HAP-1 (cell line): ENCODE measurements at places on chromosomes 13 and 19.
A peak's percentile ranks its signal among the peaks of the same experiment; 100 is the strongest.

DNA sequence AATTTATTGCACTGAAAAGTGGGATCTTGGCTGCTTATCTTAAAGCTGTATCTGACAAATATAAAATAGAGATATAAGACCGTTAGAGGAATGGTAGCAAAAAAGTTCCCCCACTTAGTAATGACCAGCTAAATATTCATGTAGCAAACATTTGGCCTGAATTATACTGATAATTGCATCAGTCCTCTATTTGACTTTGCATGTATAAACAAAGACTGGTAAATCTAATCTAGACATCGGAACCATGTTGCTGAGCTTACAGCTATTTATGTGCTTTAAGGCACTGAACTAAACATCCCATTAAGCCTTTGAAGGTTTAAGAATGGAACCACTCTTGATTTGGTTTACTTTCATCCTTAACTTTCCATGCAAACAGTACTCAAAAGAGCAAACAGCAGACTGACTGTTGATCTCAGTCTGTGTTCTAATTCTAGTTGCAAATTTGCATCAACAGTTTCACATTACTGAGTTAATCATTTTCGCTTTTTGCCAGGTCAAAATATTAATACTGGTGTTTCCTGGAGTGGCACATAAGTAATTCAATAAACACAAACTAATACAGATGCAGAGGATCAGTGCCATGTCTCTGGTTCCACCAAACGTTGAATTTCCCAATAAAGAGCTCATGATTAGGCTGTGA, 203.5 kb upstream of the HTR2A start:
- no peak for DNase-seq

- no peak for DNase-seq
These were observed 116.7 kb downstream of the KLF12 start for GRCh38 chr13:74017301-74018061.

- peak; percentile 41 for DNase-seq
These were observed 83.0 kb downstream of the FLT1 start for GRCh38 chr13:28411831-28412353.

DNA sequence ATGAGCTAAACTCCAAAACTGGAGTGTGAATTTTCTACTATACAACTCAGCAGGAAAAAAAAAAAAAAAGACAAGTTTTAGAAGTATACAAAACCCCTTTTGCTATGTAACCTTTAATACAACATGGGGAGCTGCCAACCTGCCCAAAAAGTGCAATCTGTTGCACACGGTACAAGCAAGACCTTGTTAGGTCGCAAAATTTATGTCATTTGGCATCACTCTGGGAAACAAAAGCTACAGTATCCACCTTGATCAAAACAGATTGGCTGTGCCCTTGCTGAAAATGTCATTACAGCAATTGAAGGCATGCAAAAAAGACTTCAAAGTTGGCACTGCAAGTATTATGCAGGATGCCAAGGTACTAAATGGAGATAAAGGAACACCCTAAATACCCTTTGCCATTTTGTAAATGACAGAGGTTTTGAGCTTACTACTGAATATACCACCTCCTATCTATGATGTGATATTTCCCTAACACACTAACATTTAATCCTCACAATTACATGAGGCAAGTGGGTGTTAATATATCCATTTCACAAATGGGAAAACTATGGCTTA, 150.1 kb downstream of the TBC1D4 start:
- no peak for DNase-seq

DNA sequence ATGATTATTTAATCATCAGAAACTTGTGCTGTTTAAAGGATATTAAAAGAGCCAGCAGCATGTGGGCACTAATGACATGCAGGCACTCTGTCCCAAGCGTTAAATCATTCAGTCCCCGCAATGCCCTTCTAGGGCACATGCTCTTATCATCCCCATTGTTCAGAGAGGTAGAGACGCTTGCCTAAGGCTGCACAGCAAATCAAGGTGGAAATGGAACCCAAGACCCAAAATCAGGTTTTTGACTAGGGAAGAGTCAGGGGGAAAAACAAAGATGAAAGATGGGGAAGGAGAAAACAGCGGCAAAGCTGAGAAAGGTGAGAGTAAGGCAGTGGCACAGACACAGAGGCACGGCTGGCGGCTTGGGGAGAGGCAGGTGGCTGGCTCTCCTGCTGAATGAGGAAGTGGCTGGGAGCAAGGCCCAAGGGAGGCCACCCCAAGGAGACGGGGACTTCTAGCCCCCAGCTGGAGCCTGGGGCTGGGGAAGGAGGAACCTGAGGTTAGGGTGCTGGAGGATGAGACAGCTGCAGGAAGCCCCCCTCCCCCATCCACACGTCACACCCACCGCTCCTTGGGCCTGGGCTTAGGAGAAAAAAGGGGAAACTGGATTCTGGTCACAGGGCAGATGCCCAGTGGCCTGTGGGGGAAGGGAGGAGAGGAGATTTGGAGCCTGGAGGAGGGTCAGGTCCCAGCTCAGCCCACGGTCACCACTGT, 1.0 kb upstream of the TYROBP start:
- no peak for DNase-seq

DNA sequence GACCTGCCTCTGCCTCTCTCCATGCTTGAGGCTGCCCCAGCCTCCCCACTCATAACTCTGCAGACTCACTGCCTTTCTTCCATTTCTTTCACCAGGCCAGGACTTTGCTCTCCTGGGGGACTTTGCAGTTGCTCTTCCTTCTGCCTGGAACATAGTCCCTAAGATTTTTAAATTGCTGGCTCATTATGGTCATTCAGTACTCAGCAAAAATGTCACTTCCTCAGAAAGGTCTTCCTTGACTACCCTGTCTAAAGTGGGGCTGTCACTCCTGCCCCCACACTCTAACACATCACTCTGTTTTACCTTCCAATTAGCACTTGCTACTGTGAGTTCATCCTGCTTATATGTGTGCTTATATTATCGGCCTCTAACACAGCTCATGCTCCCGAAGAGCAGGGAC, 618.2 kb downstream of the UQCRFS1 start:
- no peak for DNase-seq

GRCh38 chr19:29965492-29965891, 23.5 kb downstream of the URI1 start:
- no peak for DNase-seq

- DNase-seq: no peak
These were observed 14.5 kb upstream of the SHC2 start for GRCh38 chr19:475360-475759.

DNA sequence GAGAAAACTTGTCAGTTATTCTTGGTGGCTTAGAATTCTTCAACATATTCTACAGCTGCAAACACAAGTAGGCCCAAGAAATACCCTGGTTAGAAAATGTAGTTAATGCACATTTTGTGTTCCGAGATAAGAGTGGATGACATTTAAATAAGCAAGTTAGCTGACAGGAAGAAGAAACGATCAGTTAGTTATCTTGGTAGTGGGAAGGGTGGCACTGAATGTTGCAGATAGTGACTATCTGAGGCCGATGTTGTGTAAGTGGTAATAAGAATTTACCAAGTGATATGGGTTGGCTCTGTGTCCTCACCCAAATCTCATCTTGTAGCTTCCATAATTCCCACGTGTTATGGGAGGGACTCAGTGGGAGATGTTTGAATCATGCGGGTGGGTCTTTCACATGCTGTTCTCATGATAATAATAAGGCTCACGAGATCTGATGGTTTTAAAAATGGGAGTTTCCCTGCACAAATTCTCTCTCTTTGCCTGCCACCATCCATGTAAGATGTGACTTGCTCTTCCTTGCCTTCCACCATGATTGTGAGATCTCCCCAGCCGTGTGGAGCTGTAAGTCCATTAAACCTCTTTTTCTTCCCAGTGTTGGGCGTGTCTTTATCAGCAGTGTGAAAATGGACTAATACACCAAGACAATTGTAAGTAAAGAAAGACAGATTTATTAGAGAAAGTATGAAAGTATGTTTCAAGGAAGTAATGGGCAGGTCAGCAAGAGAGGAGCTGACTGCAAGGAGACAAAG, 10.9 kb upstream of the AKAP11 start:
- DNase-seq: no peak

- no peak for DNase-seq
These were observed 127.7 kb downstream of the LACC1 start for GRCh38 chr13:44007451-44007850.

GRCh38 chr19:55275851-55276719, 3.8 kb downstream of the HSPBP1 start:
- DNase-seq: no peak

DNA sequence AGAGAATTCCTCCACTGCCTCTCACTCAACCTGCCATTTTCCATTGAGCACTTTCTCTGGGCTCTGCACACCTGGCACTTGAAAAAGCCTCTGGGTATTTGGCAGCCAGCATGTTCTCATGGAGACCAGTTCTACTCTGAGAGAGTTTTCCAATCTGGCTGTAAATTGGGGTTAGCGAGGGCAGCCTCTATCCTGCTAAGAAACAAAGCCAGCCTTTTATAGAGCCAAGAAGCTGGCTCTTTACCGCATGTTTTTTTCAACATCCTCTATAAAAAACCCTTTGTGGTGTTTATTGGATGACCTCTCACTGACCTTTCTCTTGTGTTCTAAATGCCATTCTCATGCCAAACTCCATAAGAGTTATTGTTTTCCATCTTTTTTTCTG, 52.6 kb upstream of the RCBTB2 start:
- peak; percentile 92 for DNase-seq

- no peak for DNase-seq
These were observed 853.8 kb upstream of the SLITRK6 start for GRCh38 chr13:86653009-86653408.

DNA sequence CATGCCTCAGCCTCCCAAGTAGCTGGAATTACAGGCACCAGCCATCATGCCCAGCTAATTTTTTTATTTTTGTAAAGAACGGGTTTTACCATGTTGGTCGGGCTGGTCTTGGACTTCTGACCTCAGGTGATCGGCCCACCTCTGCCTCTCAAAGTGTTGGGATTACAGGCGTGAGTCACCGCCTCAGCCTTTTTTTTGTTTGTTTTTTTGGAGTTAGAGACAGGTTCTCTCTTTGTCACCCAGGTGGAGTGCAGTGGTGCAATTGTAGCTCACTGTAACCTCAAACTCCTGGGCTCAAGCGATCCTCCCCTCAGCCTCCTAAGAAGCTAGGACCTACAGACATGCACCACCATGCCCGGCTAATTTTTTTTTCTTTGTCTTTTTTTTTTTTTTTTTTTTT, 15.6 kb upstream of the NOTCH3 start:
- no peak for DNase-seq

DNA sequence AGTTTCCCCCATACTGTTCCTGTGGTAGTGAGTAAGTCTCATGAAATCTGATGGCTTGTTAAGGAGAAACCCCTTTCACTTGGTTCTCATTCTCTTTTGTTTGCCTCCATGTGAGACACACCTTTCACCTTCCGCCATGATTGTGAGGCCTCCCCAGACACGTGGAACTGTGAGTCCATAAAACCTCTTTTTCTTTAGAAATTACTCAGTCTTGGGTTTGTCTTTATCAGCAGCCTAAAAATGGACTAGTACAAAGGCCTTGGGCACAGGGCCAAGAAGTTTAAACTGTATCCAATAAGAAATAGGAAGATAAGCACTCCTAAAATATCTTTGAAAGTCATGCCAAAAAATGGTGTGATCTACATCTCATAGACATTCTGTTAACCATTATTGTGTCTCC, 176.9 kb downstream of the TBC1D4 start:
- no peak for DNase-seq

DNA sequence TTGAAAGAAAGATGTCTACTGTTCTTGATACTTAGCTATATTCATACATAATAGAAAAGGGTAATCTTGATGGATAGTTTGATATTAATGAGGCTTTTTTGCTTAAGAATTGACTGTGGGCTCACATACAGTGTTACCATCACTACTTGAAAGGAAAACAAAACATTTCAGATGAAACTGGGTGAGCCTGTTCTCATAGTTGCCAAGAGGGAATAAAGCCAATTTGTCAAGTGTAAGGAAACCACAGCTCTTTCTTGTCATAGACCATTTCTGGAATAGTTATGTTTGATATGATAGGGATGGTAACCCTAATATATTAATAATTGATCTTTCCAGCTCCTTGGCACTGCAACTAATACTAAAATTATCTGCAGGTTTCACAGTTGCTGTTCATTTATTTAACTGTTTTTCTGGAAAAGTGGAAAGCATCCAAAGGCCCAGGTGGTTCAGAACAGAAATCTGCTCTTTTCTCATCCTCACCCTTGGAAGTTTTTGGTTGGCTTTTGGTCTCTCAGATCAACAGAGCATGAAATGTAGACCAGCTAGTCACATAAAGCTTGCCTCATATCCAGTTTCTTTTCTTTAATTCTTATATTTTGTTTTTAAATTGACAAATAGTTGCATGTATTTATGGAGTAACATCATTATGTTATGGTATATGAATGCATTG, 43.2 kb downstream of the ARHGEF7 start:
- no peak for DNase-seq

DNA sequence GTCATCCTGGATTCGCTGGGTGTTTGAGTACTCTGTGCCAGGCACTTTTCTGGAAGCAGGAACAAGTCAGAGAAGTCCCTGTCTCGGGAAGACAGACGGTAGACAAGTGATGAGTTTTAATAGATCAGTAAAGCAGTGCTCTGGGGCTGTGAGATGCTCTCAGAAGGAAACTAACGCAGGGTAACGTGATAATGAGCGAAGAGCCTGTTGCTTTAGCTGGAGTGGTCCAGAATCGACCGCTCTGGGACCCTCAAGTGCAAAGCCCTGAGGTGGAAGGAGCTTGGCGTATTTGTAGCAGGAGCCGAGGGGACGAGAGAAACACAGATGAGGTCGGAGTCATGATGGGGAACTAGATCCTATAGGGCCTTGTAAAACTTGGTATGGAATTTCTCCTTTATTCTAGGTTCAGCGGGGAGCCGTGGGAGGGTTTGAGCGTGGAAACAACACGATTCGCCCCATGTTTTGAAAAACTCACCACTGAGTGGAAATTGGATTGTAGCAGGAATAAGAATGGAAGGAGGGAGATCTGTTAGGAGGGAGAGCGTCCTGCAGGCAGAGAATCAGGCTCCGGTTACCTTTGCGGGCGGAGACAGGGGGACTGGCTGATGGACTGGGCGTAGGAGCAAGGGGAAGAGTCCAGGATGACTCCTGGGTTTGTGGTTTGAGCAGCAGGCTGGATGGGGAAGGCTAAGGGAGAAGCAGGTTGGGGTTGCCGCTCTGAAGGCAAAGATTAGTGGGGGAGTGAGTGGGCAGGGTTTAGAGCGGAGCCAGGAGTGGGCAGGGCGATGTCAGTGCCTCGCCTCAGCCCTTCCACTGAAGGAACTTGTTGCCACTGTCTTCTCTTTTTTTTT, 763 bp downstream of the POLD1 start:
- DNase-seq: peak; percentile 38

GRCh38 chr19:17770613-17771012, 19.3 kb downstream of the FCHO1 start:
- no peak for DNase-seq
